ENCODE measurements at places on chromosomes 2 and 18. TPM values are rescaled to one million over a fixed set of nuclear protein-coding genes. Genes with fewer than 3 reads are reported as not detected.

The CLEC4F gene
- not detected for total RNA-seq

- DNase-seq, result no peak
- H3K4me1 ChIP-seq, result peaks cover 25% of the 10 kb centered on the region
- no peak overlapping the region for H3K27ac ChIP-seq
- peaks cover 59% of the 10 kb centered on the region for H3K27me3 ChIP-seq
- H3K4me3 ChIP-seq, result no peak overlapping the region
- no peaks in the 10 kb centered on the region for H3K36me3 ChIP-seq
Measured at GRCh38 chr2:75562513-75562864, 1.8 kb upstream of the EVA1A start.

The CYBRD1 gene
- 1.2 TPM for total RNA-seq

DNA sequence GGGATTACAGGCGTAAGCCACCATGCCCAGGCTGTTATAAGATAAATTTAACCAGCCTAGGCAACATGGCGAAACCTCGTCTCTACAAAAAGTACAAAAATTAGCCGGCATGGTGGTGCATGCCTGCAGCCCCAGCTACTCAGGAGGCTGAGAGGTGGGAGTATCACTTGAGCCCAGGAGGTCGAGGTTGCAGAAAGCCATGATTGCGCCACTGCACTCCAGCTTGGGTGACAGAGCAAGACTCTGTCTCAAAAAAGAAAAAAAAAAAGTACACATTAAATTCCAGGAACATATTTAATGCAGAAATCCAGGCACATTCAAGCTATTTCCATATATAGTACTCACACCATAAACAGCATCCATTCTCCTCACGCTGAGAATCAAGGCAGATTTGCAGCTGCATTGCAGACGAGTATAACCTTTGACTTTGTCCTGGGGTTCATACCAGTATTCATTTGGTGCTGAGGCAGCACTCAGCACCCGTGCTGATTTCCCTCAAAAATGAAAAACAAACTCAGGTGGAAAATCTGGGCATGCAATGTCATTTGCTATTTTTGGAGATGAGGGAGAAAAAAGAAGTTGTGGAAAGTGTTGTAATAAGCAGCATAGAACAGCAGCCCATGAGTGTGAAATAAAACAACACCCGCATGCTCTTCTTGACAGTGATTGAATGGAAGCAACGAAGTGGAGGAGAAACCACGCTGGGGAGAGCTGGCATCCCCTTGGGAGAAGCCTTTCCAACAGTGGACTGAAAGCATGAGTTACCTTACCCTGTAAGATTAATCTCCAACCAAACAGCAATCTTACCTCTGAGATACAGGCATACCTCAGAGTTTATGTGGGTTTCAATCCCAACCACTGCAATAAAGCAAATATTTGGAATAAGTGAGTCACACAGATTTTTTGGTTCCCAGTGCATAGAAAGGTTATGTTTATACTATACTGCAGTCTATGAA is 46.8 kb upstream of the ANXA4 start:
- DNase-seq, result no peak
- H3K4me3 ChIP-seq, result no peak overlapping the region
- H3K27ac ChIP-seq, result no peak overlapping the region
- no peaks in the 10 kb centered on the region for H3K27me3 ChIP-seq

DNA sequence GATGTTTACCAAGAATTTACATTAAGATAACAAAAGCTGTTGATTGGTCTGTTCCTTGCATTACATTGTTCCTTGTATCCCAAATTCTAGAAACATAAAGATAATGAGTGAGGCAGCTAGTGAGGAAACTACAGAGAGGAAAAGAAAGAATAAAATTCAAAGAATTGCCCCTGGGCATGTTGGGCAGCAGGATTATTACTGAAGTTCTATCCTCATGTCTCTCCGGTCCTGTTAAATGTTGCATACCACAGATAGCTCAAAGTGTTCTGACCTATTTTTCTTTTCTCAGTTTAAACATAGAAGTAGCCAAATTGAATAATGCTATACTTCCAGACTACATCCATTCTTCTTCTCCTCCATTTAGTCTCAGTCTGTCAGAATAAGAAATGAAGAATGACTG is 58.2 kb upstream of the DYNC1I2 start:
- no peak for DNase-seq
- H3K27ac ChIP-seq, result no peak overlapping the region
- peaks cover 2% of the 10 kb centered on the region for H3K27me3 ChIP-seq
- no peaks in the 10 kb centered on the region for H3K4me1 ChIP-seq
- H3K4me3 ChIP-seq, result no peak overlapping the region

Measured in activated CD8-positive, alpha-beta T cell treated with anti-CD3 and anti-CD28 coated beads, Interleukin-2, amount 10 ng/mL, durations not matched to agents 7 days and 5 days (primary cell).